Tongue (tissue), 3 donors: ENCODE measurements at places on chromosomes 6 and 20. TPM values are rescaled to one million over a fixed set of nuclear protein-coding genes. Genes with fewer than 3 reads are reported as not detected.

DNA sequence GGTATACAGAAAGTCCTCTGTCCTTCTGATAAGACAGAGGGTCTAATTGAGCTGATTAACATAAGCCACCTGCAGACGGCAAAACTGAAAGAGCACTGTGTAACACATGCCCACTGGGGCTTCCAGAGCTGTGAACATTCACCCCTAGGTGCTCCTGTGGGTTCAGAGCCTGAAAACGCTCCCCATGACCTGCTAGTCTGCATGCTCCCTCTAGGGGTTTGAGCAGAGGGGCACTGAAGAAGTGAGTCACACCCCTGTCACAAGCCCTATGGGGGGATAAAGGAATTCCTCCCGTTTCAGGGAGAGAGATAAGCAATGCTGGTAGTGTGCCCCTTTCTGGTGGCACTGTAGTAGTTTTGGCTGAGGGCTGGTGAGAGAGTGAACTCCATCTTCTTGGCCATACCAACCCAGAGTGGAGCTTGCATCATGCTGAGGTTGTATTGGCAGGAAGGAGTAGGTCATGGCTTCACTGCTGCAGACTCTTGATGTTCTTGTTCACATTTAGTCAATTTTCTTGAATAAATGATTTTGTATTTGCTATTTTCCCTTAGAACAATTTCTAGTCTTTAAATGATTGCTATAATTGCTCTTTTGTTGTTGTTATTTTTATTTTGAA, 637.5 kb upstream of the MAN1A1 start:
- DNase-seq: no peak

DNA sequence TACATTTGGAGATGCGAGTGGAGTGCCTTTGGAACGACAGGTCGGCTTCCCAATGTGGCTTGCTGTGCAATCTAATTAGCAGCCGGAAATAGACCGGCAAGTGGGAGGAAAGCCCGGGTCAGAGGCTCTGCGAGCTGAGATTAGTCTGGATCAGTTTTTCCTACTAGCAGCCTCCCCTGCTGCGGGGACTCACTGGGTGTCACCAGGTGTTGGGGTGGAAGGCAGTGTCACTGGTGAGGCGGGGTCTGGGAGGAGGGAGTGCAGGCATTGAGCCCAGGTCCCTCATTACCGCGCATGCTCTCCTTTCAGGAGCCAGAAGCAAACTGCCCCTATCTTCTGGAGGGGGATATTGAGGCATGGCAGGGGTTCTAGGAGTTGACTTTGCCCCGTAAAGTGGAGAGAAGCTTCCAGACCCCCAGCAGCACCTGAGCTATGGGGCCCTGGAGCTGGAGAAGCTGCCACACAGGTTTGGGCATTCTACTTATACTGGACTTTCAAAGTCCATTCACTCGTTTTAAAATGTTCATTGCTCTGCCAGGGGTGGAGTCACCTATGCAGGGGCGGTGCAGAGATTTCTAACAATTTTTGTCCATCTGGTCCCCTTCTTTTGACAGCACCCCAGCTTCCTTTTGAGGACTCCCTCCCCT, 11.0 kb downstream of the SULF2 start:
- no peak for DNase-seq

OXT gene
- total RNA-seq: not detected

DEFB113 gene
- not detected for total RNA-seq

DNA sequence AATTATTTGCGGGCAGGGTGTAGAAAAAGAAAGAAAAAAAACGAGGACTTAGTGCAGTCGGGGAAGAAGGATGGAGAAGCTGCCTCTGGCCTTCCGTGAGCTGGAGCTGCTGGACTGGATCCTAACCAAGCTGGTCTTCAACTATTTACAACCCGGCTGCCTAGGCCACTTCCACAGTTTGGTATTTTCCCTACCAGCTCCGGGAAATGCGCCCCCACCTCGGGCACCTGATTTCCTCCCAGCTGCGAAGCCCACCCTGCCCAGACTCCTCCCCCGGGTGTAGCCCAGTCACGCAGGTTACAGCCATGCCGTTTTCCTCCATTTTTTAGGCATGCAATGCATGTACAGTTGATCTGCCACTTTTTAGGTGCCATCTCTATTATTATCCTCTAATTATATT, 21.2 kb downstream of the THEMIS start:
- DNase-seq: peak; percentile 11

GRCh38 chr6:17987447-17987696, at the start of gene KIF13A:
Gene KIF13A, minus strand, starts transcription at chr6:17987635. Its CDS starts 172 bp downstream, at chr6:17987463.
- DNase-seq: no peak

DNA sequence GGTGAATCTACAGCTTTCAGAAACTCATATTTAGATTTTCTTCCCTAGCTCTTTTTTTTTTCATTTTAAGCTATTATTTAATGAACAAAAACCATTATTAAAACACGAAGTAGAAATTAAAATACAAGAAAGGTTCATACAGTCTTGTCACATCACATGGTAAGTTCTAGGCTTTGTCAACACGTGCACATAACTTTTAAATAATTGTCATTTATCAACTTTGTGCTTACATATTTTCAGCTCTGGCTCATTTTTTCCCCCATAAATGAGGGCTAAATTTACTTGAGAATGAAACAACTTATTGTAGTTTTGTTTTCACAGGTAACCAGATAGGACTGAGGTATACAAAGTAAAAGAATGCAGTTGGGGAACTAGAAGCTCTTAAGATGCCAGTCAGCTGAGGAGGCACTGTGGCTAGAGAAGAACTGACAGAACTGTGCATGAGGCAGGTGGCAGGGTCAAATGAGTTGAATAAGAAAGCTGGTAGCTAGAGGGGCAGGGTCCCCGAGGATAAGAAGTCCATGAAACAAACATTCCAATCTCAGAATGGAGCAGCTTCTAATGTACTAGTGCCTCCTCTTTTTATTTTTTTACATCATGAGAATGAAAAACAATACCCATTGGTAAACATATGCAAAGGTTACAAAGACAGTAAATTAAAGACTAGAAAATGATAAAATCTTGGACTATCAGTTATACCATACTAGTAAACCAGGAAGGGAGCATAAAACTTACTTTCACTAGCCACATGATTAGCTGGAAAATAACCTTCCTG, 141.5 kb downstream of the MYB start:
- peak; percentile 8 for DNase-seq

- peak; percentile 62 for DNase-seq
Measured at GRCh38 chr6:29967379-29968010, 25.2 kb downstream of the HLA-A start.

DNA sequence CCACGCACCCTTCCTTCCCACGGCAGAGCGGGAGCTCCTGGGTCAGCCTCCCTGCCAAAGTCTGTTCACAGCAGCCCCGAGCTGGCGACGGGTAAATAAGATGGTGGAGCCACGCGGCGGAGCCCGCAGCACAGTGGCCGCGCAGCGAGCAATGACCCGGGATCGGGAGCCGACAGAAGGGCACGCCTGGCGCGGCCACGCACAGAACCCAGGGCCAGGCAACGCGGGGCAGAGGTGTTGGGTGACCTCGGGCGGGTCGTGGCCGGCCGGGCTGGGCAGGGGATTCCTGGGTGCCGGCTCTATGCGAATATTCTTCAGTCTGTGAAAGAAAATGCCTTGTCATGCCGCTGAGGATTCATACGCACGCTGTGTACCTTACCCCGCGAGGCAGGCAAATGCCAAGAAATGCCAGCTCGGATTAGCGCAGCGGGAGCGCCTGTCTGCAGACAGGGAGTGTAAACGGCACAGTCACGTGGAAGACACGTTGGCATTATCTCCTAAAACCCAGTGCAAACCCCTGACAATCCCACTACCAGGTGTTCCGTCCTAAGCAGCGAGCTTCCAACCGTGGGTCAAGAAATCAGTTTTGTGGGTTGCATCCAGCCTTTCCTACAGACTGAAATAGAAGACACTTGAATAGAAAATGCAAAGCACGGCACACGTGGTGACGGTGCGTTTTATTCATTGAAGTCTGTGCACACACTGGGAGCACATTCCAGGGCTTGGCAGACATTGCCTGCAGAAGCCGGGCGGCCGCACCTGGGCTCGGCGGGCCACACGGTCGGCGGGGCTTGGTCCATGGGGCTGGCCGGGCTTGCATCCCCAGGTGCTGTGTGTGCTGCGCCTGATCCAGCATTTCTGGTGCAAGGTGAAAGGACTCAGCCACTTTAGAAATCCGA, 18.3 kb downstream of the CHRNA4 start:
- peak; percentile 28 for DNase-seq

GRCh38 chr20:57189713-57190112, 76.7 kb downstream of the BMP7 start:
- no peak for DNase-seq

- DNase-seq: no peak
Measured at GRCh38 chr6:139161169-139161568, 26.3 kb downstream of the HECA start.

DNA sequence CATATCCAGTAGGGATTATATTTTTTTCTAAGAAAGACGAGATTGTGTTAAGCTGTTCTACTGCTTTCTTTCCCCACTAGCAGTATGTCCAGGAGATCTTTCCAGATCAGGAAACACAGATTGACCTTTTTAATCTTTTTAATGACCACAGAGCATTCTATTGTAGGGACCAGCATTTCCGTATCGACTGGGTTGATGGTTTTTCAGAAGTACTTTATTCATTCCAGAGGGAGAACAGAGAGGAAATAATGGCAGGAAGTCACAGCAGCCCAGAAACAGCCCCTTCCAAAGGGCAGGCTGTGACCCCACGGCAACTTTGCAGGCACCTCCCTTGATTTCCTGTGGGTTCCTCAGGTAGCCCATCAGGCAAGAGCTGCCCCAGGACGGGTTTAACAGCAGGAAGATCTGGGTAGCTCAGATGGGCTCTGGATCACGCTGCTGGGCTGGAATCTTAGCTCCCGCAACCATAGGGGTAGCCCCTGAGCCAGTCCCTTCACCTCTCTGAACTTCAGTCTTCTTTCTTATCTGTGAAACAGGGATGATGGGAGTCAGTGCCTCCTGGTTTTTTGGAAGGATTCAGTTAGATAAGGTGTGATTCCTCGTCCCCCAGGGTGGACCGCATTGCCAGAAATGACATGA, 23.8 kb upstream of the CHMP4B start:
- no peak for DNase-seq

DNA sequence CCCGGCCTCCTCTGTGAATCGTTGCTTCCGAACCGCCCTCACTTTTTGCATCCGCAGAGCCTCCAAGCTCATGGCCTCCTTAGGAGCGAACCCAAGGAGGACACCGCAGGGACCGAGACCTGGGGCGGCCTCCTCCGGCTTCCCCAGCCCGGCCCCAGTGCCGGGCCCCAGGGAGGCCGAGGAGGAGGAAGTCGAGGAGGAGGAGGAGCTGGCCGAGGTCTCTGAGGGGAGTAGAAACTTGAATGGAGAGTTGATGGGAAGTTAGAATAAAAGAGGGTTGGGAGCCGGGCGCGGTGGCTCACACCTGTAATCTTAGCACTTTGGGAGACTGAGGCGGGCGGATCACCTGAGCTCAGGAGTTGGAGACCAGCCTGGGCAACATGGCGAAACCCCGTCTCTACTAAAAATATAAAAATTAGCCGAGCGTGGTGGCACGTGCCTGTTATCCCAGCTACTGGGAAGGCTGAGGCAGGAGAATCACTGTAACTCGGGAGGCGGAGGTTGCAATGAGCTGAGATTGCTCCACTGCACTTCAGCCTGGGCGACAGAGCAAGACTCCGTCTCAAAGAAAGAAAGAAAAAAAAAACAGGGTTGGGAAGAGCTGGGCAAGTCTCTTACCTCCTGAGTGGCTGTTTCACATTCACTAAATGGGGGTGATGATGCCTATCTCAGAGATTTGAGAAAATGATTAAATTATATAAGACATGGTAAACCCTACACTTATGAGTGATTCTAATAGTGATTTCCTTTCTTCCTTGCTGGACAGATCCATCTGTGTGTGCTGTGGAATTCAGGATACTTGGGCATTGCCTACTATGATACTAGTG, 805 bp downstream of the MSH5 start:
- DNase-seq: no peak

DNA sequence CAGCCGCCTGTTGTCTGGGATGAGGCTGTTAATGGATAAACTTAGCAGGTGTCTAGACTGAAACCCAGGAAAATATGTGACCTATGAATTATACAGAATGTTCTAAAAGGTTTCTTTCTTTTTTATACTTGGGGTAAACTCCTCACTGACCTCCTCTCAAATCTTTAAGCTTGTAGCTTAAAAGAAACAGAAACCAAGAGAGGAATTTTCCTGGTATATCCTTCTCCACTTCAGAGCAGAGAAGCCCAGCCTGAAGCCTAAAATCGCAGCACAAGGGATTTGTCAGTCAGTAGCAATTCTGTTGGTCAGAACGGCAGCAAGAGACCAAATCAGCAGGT, 99.4 kb upstream of the RIPOR2 start:
- DNase-seq: no peak

HLA-DRB5 gene
- 0.31 TPM for total RNA-seq

- DNase-seq: no peak
Measured at GRCh38 chr20:58910473-58910872, 58.0 kb downstream of the GNAS start.

TNFRSF6B gene
- total RNA-seq: 1.1 TPM

PPIL1 gene
- 29.1 TPM for total RNA-seq
